ENCODE measurements at places on chromosomes 11 and 22. TPM values are rescaled to one million over a fixed set of nuclear protein-coding genes. Genes with fewer than 3 reads are reported as not detected.

Gene UPK3A
- not detected for total RNA-seq

Gene C11orf86
- not detected for total RNA-seq

Gene NTM
- total RNA-seq: 64.2 TPM

Gene PAMR1
- total RNA-seq: 74.1 TPM

Gene FGF4
- not detected for total RNA-seq

Gene MYO18B
- total RNA-seq: 4.1 TPM

Gene SMARCB1
- total RNA-seq: 31.9 TPM

Gene RGL4
- total RNA-seq: not detected

Gene RPS19BP1
- 30.1 TPM for total RNA-seq

Gene ROBO4
- 1.2 TPM for total RNA-seq

Gene OR56A1
- total RNA-seq: not detected

Gene GAB4
- total RNA-seq: not detected

Gene ABCG4
- total RNA-seq: 0.40 TPM

Gene OLFML1
- 3.4 TPM for total RNA-seq

Gene GVQW3
- total RNA-seq: 1.4 TPM

Gene ZNRD2
- total RNA-seq: 37.9 TPM

Gene FDXACB1
- total RNA-seq: 3.2 TPM

Gene ANO5
- 2.1 TPM for total RNA-seq

Gene FGF19
- total RNA-seq: not detected

Gene PHETA2
- total RNA-seq: 27.2 TPM

Gene APLNR
- 0.39 TPM for total RNA-seq

Gene KIF18A
- total RNA-seq: 6.8 TPM

Gene F2
- not detected for total RNA-seq

Gene CADM1
- total RNA-seq: 5.5 TPM

Gene MS4A4E
- total RNA-seq: not detected

Gene OR8J1
- not detected for total RNA-seq

Gene CATSPER1
- total RNA-seq: not detected

Gene GALNT18
- total RNA-seq: 8.1 TPM

Gene ZNRF3
- 6.3 TPM for total RNA-seq

Gene SERPING1
- total RNA-seq: 11.6 TPM

Gene LARGE1
- total RNA-seq: 23.9 TPM

Gene XNDC1N
- total RNA-seq: 7.2 TPM

Gene MIOX
- total RNA-seq: 0.10 TPM

Data from smooth muscle cell of the pulmonary artery (primary cell).